ENCODE measurements at places on chromosomes 1 and 21.

DNA sequence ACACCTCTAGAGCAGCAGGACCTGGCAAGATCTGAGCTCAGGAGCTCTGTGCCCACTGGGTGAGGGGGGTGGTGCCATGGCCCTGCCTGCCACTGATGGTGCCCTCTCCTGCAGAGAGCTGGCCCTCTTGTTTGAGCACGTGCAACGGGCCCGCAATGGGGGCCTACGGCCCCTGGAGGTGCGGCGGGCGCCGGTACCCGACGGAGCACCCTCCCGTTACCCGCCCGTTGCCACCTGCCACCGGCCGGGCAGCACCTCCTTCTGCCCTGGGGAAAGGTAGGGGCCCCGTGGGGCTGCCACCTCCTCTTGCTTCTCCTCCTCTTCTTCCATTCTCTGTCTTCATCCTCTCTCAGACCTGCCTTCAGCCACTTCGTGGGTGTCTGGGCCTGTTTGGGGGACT, 38.2 kb downstream of the CITED4 start:
- no peak for DNase-seq

GRCh38 chr1:173444757-173445156, 32.4 kb upstream of the PRDX6 start:
- no peak for DNase-seq

- peak; percentile 53 for DNase-seq
These were observed 474.5 kb downstream of the PTPRC start for GRCh38 chr1:199113265-199113869.

DNA sequence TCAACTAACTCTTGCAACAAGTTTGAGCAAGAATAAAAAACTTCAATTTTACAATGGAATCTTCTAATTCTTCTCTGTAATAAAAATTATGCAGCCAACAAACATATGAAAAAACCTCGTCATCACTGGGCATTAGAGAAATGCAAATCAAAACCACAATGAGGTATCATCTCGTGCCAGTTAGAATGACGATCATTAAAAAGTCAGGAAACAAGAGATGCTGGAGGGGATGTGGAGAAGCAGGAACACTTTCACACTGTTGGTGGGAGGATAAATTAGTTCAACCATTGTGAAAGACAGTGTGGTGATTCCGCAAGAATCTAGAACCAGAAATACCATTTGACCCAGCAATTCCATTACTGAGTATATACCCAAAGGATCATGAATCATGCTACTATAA, 327.5 kb upstream of the LYPLAL1 start:
- DNase-seq = no peak

DNA sequence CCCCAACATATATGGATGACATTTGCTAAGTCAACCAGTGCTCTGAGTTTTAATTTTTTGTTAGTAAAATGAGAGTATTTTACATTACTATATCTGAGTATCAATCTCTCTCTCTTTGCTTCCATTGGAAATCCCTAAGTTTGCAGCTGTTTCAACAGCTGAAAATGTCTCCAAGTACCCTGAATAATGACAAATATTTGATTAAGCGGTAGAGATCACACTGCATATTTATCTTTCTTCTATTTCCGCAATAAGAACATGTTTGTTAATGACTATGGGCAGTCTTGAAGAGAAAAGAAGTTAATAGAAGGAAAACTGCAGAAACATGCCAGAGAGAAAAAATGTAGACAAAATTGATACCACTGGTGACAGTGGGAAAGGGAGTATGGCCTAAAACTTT, 1117.5 kb downstream of the NCAM2 start:
- DNase-seq = no peak

GRCh38 chr1:221030990-221031389, 151.7 kb downstream of the HLX start:
- DNase-seq = no peak

- no peak for DNase-seq
These were observed 8.0 kb downstream of the NR5A2 start for GRCh38 chr1:200035397-200035955.

DNA sequence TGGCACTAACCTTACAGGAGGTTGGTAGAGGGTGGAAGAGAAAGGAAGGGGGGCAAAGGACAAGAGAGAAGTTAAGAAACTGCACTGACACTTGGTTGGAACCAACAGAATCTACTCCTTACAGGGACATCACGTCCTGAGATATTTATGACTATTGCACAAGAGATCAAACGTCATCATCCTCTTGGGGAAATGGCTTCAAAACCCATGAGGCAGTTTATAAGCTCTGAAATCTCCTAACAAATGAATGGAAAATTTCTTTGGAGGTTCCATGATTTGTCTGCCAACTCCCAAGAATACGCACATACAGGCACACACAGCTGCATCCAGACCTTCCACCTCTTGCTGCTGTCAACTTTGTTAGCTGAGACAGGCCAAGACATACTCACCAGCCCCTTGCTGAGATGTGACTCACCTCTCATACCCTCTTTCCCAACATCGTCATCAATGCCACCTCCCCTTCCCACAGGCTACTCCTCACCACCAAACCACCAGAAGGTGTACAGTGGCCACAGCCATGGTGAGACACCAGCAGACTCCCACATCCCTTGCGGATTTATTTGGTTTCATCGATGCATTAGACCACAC, 135.5 kb downstream of the SETD4 start:
- no peak for DNase-seq

GRCh38 chr1:10132852-10133251, 77.5 kb upstream of the KIF1B start:
- no peak for DNase-seq

DNA sequence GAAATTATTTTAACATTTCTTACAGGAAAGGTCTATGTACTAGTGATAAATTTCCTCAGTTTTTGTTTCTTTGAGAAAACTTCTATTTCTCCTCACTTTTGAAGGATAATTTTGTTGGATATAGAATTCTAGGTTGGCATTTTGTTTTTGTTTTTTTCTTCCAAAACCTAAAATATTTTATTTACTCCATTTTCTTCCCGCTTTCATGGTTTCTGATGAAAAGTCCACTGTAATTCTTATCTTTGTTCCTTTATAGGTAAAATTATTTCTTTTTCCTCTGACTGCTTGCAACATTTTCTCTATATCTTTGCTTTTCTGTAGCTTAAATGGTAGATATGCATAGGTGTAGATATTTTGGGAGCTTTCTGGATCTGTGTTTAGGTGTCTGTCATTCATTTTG, 153.9 kb upstream of the DSCAM start:
- no peak for DNase-seq

GRCh38 chr1:41874151-41874719, 44.5 kb downstream of the HIVEP3 start:
- DNase-seq = no peak

DNA sequence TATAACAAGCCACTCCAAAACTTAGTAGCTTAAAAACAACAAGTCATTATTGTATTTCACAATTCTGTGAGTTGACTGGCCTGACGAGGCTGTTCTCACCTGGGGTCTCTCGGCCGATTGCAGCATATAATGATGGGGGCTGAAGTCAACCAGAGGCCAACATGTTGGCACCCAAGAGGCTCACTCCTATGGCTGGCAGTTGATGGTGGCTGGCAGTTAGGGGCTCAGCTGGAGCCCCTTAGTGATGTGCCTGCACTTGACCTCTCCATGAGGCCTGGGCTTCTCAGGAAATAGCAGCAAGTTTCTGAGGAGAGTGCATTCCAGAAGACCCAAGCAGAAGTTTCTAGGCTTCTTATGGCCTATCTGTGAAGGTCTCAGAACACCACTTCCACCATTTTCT, 459.4 kb downstream of the NPHP4 start:
- DNase-seq = no peak

DNA sequence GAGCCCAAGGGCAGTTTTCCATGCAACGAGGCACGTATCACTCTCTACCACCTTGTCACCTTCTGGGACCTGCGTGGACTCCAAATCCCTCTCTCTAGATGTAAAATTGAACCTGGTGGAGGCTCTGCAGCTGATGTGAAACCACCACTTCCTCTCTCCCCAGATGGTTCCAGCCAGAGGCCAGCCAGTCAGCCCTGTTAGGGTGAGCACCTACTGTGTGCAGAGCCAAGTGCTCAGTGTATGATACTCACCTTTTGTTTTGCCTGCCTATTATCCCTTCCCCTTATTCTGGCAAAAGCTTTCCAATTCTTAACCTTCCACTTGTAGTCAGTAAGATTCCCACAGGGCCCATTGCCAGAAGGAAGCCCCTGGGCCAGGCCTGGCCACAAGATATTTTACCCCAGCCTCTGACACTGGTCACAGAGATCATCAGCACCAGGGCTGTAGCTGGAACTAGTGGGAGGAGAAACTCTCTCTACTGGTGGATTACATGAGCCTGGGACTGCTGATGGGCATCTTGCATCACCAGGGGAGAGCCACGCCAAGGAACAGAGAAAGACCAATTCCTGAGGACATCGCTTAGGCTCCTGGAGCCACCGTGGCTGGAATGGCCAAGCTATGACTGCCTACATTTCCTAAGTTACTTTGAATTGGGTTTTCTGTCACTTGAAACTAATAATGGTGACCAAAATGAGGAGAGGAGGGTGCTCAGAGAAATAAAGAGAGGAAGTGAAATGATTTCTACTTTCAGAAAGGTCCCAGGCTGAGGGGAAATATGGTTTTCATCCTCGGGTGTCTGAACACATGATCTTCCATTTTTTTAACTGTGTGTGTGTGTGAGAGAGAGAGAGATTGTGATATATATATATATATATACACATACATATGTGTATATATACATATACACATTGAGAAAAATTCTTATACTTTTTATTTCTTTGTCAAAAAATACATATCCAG, 26.6 kb upstream of the RD3 start:
- DNase-seq = no peak

DNA sequence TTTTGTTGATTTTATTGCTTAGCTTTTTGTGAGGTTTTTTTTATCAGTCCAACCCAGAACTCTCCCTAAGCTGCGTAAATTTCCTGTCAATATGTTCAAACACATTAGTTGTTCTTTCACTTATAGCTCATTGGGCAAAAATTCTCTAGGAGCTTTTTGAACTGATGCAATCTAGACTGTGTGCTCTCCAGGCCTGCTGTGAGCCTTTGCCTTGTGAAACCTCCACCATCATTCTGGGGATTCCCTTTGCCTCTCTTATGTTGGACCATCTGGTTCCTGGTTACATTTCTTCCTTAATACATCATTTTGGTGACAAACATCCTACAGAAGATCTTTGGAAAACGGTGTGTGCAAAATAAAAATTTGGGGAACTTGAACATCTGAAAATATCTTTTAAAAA, 247.2 kb downstream of the LRRC7 start:
- no peak for DNase-seq

- no peak for DNase-seq
These were observed 112.1 kb downstream of the PHTF1 start for GRCh38 chr1:113647164-113647563.

- no peak for DNase-seq
These were observed 60.9 kb upstream of the S1PR1 start for GRCh38 chr1:101175886-101176285.

GRCh38 chr1:85274969-85275453, 1.4 kb downstream of the BCL10 start:
- no peak for DNase-seq

DNA sequence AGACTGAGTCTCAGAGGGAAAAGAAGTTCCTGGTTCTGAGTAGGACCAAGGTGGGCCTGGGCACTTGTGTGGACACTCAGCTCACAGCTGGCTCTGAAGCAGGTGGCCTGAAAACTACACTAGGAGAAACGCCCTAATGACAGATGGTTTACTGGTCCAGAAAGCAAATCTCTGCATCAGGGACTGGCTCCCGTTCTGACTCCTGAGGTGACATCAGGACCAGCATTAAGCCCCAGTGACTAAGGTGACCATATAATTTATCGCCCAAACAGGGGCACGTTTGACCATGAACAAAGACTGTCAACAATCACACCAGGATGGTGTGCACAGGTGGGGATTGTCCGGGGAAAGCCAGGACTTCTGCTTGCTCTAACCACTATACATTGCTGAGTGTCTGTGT, 12.2 kb upstream of the CD34 start:
- no peak for DNase-seq

DNA sequence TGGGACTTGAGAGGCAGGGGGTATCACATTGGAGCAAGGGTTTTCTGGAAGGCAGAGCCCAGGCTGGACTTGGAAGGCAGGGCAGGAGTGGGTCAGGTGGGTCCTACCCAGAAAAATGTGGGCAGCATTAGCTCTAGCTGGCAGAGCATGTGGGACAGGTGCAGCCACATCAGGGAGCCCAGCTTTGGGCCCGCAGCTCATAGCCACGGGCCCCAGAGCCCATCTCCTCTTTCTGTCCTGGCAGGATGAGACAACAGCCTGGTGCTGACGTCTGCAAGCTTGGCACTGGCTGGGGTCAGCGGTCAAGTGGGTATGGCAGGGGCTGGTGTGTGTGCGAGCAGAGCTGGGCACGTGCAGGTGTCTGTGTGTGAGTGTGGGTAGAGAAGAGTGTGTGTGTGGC, 154.7 kb downstream of the GRIK3 start:
- DNase-seq = no peak

GRCh38 chr1:22317920-22318243, 133.8 kb upstream of the ZBTB40 start:
- no peak for DNase-seq

- no peak for DNase-seq
These were observed 47.7 kb downstream of the MEF2D start for GRCh38 chr1:156452907-156453306.

DNA sequence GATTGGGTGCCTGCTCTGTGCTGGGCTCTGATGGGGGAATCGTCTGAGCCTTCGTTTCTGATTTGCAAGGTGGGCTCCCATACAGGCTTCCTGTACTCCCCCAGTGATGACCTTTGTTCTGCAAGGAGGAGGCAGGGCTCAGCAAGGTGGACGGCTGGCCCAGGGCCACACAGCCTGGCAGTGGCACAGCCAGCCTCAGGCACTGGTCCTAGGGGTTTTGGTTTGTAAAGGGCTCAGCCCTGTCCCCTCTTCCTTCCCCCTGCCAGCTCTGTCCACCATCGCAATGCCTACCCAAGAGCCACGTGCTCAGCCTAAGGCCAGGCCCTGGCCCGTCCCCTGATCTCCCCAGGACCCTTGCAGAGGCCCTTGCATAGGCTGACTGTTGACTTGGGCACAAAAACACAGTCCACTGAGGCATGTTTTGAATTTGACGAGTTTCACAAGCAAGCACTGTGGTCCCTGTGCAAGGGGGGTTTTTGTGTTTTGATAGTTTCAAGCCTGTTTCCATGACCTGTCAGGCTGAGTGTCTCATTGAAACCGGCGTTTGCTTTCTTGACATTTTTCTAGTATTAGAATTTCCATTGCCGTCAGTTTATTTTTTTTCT, 39.5 kb upstream of the TNFRSF1B start:
- no peak for DNase-seq

DNA sequence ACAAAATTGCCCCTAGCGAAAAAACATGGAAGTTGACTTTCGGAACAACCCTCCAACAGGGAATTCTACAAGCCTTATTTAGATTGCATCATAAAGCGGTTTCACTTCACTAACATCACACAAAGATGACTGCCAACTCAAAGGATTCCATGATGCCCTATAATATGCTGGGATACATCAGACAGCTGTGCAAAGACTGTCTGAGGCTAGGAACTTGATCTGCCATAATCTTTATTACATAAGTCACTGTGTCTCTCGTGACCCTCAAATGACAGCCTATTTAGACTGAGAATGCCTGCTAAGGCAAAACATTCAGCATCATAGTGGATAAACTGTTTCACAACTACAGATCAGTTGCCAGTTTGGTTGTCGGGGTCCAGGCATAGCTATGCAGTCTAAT, 23.8 kb downstream of the FH start:
- no peak for DNase-seq

- no peak for DNase-seq
These were observed 35.8 kb upstream of the RUNX1 start for GRCh38 chr21:35084869-35085268.

Measured in CD4-positive, alpha-beta T cell treated with Interleukin-6 at 100 ng/mL for 8 hours (primary cell).